ENCODE measurements at places on chromosomes 13 and 19. TPM values are rescaled to one million over a fixed set of nuclear protein-coding genes. Genes with fewer than 3 reads are reported as not detected.

ZFP36 gene
- 6.8 TPM for total RNA-seq

PLIN4 gene
- 0.32 TPM for total RNA-seq

DIRAS1 gene
- total RNA-seq = 4.2 TPM

GRCh38 chr13:28495538-28496187 is 735 bp upstream of the FLT1 start:
- no peak for DNase-seq

DNA sequence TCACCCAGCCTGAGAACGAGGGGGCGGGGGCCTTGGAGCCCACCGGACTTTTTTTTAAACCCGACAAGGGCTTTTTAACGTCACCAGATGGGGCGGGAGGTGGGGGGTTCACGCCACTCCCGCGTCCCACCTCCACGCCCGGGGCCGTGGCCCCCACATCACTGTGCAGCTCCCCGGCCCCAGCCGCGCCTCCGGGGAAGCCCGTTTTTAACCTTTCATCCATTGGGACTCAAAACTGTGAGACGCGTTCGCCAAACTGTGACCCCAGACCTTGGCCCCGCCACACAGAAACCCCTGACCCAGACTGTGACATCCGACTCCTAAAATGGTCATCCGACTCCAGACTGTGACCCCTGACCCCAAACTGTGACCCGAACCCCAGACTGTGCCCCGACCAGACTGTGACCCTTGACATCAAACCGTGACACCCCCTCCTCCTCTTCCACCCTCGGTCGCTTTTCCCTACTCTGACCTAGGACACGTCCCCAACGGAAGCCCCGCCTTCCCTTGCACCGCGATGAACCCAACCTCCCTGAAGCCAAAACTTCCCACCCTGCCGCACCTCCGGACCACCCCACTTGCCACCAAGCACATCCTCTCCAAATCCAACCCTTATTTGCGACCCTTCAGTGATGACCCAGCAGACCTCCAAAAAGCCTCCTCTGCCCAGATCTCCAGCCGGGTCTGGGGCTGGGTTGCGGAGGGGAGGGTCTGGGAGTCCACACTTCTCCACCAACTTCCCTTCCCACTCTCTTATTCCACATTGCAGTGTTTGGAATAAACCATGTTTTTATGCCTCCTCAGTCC is 1.5 kb upstream of the GRWD1 start:
- DNase-seq = no peak

DNA sequence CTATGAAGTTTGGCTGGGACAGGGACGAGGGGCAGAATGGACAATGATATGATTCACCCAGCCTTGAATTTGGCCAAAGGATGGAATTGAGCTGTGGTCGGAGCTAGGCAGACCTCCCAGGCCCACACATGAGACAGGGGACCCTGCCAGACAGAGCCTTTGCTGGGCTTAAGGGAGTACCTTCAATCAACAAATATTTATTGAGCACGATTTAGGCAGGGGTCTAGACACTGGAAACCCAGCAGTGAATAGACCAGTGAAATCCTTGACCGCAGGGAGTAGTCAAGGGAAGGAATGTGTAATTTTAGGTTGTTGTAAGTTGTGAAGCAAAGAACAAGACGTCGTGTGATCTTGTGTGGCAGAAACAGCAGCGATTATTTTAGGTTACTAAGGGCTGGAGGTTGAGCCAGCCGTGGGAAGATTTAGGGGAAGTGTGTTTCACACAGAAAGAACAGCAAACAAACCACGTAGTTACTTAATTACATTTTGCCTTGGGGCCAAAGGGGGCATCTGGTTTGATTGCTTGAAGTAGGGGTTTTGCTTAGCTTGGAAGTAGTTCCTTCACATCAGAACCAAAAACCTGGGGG is 16.9 kb upstream of the AP1M2 start:
- DNase-seq = peak; percentile 17

- no peak for DNase-seq
Observed at GRCh38 chr13:23959231-23959862, 62.0 kb upstream of the C1QTNF9B start.

GRCh38 chr13:50444726-50445125 is 398.8 kb downstream of the DLEU7 start:
- DNase-seq = no peak

DNA sequence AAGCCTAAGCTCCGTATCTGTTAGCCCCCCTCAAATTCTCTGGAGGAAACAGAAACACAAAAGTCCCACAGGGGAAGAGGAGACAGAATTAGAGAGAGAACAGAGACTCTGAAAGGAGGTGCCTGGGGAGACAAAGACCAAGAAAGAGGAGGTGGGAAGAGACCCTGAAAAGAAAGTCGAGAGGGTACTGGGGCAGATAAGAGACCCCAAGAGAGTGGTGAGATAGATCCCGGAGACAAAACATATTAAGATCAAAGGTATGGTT is 915 bp upstream of the GRWD1 start:
- DNase-seq = no peak

DNA sequence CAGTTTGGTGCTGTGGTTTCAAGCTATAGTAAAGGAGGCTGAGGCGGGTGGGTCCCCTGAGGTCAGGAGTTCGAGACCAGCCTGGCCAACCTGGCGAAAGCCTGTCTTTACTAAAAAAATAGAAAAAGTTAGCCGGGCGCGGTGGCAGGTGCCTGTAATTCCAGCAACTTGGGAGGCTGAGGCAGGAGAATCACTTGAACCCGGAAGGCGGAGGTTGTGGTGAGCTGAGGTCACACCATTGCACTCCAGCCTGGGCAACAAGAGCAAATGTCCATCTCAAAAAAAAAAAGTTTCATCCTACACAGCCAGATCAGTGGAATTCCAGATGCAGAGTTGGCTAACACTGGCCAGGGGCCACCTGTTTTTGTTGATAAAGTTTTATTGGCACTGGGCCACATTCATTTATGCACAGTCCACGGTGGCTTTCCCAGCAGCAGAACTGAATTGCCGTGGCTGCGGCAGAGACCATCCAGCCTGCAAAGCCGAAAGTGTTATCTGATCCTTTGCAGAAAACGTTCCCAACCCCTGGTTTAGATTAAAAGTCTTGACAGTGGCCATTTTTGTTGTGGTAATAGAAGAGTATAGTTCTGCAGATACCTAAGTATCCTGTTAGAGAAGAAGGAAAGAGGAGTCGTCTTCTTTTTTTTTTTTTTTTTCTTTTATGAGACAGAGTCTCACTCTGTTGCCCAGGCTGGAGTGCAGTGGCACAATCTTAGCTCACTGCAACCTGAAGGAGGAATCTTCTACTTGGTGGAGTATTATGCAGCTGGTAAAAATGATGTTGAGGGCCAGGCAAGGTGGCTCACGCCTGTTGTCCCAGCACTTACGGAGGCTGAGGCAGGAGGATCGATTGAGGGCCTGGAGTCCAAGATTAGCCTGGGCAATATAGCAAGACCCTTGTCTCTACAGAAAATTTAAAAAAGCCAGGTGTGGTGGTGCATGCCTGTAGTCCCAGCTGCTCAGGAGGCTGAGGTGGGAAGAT is 8.7 kb downstream of the NCLN start:
- DNase-seq = no peak

- DNase-seq = no peak
Observed at GRCh38 chr19:38544569-38545315, 73.0 kb downstream of the MAP4K1 start.

- DNase-seq = peak; percentile 92
Observed at GRCh38 chr19:48991873-48992580, 1.1 kb downstream of the GYS1 start.

DNA sequence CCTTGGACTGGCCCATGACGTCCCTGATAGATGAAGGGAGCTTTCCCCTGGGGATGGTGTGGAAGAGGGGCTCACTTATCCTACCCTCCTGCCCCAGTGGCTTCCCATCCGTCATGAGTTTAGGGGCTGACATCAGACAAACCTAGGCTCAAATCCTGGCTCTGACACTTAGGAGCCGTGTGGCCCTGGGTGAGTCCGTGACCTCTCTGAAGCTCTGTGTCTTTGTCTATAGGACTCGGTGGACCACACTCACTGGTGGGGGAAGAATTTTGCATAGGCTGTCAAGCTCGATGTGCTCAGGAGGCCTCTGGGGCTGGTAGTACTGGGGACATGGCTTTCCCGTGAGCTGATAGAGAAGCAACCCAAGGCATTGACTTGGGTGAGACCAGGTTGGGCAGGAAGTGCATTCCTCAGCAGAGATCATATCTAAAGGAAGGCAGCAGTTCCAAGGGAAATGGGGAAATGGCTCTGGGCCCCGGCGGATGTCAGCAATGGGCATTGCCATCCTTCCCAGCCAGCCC is 17.4 kb upstream of the AP1M2 start:
- no peak for DNase-seq

DNA sequence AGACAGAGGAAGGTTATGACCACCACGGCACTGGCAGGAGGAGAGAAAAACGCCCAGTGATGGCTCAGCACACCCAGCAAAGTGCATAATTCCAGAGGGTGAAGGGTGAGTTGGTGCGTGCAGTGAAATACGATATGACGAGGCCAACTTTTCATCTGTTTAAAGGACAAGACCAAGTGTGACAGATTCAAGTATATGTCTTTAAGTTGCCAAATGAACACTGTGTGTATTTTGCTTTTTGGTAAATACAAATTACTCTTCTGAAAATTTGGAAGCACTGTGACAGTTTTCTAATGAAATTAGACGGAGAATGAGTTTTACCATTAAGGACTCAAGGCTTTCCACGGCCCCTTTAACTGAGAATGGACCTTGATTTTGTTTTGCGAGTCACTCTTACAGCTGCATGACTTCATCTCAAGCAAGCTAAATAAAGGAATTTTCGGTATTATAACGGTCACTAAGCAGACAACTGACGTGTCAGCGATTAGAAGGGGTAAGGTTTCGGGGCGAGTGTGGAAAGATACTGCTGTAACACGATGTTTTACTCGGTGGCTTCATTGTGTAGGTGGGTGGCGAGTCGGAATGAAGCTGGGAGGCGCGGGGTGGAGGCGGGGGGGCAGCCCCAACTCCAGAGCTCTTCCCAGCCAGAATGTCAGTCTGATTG is 22.8 kb downstream of the COL4A2 start:
- DNase-seq = peak; percentile 71

GRCh38 chr13:112943309-112944125 is 25.5 kb upstream of the MCF2L start:
- no peak for DNase-seq

GRCh38 chr19:6738787-6739389 is 592 bp upstream of the TRIP10 start:
- no peak for DNase-seq

- peak; percentile 84 for DNase-seq
Observed at GRCh38 chr19:3986260-3987041, 1.2 kb upstream of the EEF2 start.
